ENCODE measurements at places on chromosomes 13 and 19.

DNA sequence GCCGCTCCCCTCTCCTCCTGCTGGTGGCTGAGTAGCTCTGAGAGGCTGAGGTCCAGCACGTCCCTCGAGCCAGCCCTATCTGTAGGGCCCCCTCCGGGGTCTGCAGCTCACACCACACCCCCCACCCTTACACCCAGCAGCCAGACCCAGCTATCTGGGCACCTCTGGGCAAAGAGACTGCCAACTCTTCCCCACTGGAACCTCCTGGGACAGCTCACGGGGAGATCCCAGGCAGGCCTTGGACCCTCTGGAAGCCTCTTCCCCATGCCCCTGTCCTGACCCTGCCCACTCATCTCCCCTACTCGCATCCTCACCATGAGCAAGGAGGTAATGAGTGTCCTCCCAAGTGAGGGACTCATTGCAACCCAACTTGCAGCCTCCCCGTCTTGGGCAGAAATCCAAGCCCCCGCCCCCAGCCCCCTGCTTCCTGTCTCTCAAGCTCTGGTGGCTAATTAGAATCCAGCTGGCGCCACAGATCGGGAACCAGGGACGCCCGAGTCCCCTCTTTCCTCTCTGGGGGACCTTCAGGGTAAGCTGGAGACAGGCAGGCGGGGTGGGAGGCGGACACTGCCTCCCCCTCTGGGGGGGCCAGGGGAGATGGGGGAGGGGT, 22.1 kb downstream of the ADGRL1 start:
- no peak for DNase-seq

GRCh38 chr13:54078271-54078870, 1049.8 kb downstream of the OLFM4 start:
- DNase-seq = no peak

GRCh38 chr19:14019100-14019499, 8.8 kb upstream of the RLN3 start:
- DNase-seq = no peak

DNA sequence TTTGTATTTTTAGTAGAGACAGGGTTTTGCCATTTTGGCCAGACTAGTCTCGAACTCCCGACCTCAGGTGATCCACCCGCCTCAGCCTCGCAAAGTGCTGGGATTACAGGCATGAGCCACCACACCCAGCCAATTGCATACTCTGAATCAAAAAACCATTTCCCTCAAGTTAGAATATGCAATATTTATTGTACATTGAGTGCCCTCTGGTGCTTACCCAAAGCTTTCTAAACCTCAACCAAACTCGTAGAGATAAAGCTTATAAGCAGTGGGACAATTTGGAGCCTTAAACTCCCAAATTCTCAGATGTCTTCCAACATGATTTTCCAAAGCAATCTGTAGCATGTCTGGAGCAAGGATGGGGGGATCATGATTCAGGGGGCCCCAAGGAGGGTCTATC, 22.4 kb downstream of the RFXAP start:
- DNase-seq = no peak

DNA sequence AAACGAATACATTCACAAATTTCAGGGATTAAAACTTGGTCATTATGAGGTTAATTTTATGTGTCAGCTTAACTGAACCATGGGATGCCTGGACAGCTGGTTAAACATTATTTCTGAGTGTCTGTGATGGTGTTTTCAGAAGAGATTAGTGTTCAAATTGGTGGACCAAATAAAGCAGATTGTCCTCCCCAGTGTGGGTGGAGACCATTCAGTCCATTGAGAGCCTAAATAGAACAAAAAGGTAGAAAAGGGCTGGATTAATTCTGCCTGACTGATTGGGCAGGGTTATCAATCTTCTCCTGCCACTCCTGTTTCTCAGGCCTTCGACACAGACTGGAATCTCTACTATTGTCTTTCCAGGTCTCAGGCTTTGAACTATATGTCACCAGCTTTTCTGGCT, 203.8 kb upstream of the SLITRK6 start:
- peak; percentile 69 for DNase-seq

DNA sequence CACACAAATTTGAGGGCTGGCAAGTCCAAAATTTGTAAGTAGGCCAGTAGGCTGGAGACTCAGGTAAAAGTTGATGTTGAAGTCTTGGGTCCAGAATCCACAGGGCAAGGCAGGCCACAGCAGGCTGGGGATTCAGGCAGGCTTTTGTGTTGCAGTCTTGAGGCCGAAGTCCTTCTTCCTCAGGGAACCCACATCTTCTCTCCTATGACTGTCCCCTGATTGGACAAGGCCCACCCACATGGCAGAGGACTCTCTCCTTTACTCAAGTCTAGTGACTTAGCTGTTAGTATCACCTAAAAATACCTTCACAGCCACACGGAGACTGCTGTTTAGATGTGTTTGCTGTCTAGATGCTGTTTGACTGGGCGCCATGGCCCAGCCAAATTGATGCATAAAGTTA, 9.9 kb upstream of the SPATA13 start:
- no peak for DNase-seq

DNA sequence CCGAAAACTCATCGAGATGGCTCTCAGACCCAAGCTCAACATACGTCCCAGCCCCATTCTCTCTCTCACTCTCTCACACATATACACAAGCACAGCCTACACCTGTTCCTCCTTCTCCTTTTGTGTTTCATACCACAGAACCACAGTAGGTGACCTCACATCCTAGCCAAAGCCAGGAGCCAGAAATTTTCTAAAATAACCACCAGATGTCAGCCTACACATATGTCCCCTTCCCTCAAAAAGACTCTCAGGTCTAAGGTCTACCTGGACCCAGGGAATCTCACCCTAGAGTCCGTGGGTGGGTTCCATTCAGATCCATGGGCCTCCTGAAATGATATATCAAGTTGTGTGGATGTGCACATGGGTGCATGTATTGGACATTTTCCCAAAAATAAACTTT, 104.2 kb upstream of the IPO5 start:
- peak; percentile 68 for DNase-seq

DNA sequence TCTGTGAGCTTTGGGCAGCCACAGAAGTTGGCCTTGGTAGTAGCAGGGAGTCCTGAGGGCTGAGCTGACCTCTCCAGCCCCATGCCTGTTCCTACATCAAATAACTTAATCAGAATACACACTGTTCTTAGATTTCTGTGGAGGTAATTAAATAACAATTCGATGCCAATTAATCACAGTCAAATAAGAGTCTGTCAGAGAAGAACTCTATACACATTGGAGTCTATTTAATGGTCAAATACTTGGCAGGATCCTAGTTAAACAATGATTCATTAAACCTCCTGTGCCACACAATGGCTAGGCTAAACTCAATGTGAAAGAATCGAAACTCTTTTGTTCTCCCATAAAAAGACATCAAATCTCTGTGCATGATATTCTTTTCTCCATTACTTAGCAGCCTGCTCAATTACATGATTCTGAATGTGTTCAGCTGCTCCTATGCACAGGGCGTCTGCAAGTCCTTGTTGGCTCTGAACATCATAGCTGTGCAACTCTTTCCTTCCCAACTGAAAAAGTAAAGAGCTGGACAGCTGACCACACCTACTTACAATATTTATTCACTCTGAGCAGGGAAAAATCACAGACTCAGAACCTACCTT, 173.1 kb downstream of the ABCC4 start:
- no peak for DNase-seq

- no peak for DNase-seq
Observed at GRCh38 chr13:46124531-46124966, 19.7 kb upstream of the CPB2 start.

Data from NCI-H526 treated with DMSO at 0.1 percent for 48 hours (cell line).